HFFc6 (cell line): ENCODE measurements at places on chromosomes 3 and 15. TPM values are rescaled to one million over a fixed set of nuclear protein-coding genes. Genes with fewer than 3 reads are reported as not detected.

The CELF6 gene
- 0.14 TPM in 1 of 3 replicates, not detected in the others for total RNA-seq

The FBN1 gene
- 646 to 759 TPM (median 754 TPM) in 3 replicates for total RNA-seq

The C15orf39 gene
- 8.8 to 13.0 TPM (median 10.0 TPM) in 3 replicates for total RNA-seq

The WDR93 gene
- not detected in 2 replicates for total RNA-seq

The PFKFB4 gene
- total RNA-seq = 9.5 and 9.6 TPM in 2 replicates

The GP5 gene
- total RNA-seq = 0.05 TPM in 1 of 3 replicates, not detected in the others

The C2CD4A gene
- total RNA-seq = not detected in 3 replicates

The INKA1 gene
- 3.0 to 4.3 TPM (median 3.8 TPM) in 3 replicates for total RNA-seq

The FAH gene
- total RNA-seq = 43.8 to 69.2 TPM (median 53.3 TPM) in 3 replicates

The HRH1 gene
- 4.8 to 6.8 TPM (median 5.9 TPM) in 3 replicates for total RNA-seq

The DNAH12 gene
- total RNA-seq = 0.02 to 0.12 TPM (median 0.05 TPM) in 3 replicates

The PLAAT1 gene
- total RNA-seq = not detected in 3 replicates

The C3orf80 gene
- 0.43 and 0.78 TPM in 2 replicates for total RNA-seq

The TM2D3 gene
- total RNA-seq = 35.9 to 40.4 TPM (median 40.1 TPM) in 3 replicates

The ACTRT3 gene
- total RNA-seq = 1.5 to 3.6 TPM (median 3.5 TPM) in 3 replicates

The LMAN1L gene
- total RNA-seq = not detected in 3 replicates

The LMCD1 gene
- total RNA-seq = 17.8 to 50.6 TPM (median 19.8 TPM) in 3 replicates

The SLC28A2 gene
- total RNA-seq = not detected in 3 replicates

The SLC22A14 gene
- not detected in 2 replicates for total RNA-seq

The FSTL1 gene
- 1,791 to 2,118 TPM (median 1,939 TPM) in 3 replicates for total RNA-seq

The DENND4A gene
- 16.2 to 16.6 TPM (median 16.5 TPM) in 3 replicates for total RNA-seq

The CERS3 gene
- not detected in 3 replicates for total RNA-seq

The SLC28A1 gene
- total RNA-seq = not detected in 2 replicates

The ADAMTS17 gene
- total RNA-seq = not detected in 3 replicates

The FMN1 gene
- 7.4 to 13.1 TPM (median 8.4 TPM) in 3 replicates for total RNA-seq
